ENCODE measurements at places on chromosomes 2 and 18.

DNA sequence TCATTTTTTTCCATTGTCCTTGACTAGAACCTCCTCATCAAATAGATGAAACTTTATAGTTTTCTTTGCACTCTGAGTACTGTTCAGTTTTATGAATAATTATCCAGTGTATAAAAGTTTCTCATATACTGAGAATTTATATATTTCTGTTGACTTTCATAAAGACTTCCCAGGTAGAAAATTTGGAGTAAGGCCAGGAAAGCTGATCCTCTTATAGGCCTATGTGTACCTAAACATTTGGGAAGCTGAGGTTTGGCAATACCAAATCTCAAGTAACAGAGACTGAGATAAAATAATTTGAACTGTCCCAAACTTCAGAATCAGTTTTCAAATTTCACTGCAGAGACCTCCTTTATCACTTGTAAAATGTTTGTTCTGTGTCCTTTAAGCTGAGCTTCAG is 43.4 kb downstream of the CCDC102B start:
- no peak for DNase-seq

GRCh38 chr2:73297151-73297559 is 3.8 kb upstream of the EGR4 start:
- no peak for DNase-seq

DNA sequence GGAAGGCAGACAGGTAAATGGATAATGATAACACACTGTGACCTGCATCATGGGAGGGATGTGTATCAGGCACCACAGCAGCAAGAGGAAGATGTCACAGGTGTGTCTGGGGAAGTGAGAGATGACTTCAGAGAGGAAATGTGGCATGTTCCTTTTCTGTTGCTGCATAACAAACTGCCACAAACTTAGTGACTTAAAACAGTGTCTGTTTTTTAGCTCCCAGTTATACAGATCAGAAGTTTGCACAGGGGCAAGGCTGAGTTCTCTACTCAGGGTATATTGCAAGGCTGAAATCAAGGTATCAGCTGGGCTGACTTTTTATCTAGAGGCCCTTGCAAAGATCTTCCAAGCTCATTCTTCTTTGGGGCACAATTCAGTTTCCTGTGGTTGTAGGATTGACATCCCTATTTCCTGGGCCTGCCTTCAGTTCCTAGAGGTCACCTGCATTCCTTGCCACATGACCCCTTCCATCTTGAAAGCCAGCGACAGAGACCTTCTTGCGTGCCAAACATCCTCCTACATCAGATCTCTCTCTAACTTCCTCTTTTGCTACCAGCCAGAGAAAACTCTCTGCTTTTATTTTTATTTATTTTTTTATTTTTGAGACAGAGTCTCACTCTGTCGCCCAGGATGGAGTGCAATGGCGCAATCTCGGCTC is 2.1 kb upstream of the MAP3K2 start:
- DNase-seq = no peak

GRCh38 chr18:10525371-10525691 is 496 bp upstream of the NAPG start:
- DNase-seq = no peak

DNA sequence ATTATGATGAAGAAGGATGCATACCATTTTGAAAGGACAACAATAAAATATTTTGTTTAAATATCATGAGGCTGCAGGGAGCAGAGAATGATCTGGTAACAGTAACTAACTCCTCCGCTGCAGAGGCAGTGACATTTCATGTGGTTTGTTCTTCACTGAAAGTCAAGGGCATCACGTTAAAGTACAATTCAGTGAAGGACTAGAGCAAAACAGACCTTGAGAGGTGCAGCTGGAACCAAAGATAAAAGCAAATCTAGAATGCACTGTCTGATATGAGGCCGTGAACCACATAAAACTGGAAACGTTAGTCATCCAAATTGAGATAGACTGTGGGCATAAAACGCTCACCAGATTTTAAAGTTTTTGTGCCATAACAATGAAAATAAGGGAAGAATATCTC is 522.9 kb upstream of the TNP1 start:
- no peak for DNase-seq

DNA sequence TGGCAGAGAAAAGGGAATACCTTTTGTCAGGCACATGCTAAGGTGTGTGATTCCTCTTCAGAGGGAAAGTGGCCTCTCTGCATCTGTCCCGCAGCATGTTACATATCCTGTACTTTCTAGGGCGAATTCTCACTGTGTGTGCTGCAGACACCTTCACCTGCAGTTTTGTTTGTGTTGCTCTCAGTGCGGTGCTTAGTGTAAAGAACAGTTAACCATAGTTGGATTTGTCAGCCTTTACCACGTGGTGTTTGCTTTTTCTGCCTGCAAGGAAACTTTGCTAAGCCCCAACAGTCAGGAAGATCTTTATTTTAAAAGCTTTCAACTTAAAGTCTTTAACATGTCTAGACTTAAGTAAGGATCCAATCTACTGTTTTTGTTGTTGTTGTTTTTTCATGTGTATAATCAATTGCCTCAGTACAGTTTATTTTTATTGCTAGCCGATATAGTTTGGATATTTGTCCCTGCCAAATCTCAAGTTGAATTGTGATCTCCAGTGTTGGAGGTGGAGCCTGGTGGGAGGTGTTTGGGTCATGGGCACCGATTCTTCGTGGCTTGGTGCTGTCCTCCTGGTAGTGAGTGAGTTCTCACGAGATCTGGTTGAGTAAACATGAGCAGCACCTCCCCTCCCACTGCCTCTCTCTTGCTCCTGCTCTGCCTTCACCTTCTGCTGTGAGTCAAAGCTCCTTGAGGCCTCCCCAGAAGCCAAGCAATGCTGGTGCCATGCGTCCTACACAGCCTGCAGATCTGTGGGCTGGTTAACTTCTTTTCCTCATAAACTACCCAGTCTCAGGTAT is 90.6 kb downstream of the SNTG2 start:
- DNase-seq = no peak

GRCh38 chr2:25760297-25760696 is 86.9 kb upstream of the DTNB start:
- no peak for DNase-seq

- no peak for DNase-seq
Measured at GRCh38 chr18:73848656-73849055, 299.0 kb downstream of the FBXO15 start.
